Spleen (tissue), 13 donors: ENCODE measurements at places on chromosomes 1 and 21. TPM values are rescaled to one million over a fixed set of nuclear protein-coding genes. Genes with fewer than 3 reads are reported as not detected.

GRCh38 chr1:93628681-93629080 is 53.0 kb downstream of the BCAR3 start:
- DNase-seq: no peak

- no peak for DNase-seq
Measured at GRCh38 chr1:7991504-7992440, 30.3 kb downstream of the PARK7 start.

- DNase-seq: no peak
Measured at GRCh38 chr1:19178734-19179398, 31.2 kb downstream of the UBR4 start.

- DNase-seq: no peak
Measured at GRCh38 chr1:169126335-169126734, 19.8 kb downstream of the ATP1B1 start.

- DNase-seq: no peak
Measured at GRCh38 chr1:73472810-73473209, 725.2 kb downstream of the LRRIQ3 start.

DNA sequence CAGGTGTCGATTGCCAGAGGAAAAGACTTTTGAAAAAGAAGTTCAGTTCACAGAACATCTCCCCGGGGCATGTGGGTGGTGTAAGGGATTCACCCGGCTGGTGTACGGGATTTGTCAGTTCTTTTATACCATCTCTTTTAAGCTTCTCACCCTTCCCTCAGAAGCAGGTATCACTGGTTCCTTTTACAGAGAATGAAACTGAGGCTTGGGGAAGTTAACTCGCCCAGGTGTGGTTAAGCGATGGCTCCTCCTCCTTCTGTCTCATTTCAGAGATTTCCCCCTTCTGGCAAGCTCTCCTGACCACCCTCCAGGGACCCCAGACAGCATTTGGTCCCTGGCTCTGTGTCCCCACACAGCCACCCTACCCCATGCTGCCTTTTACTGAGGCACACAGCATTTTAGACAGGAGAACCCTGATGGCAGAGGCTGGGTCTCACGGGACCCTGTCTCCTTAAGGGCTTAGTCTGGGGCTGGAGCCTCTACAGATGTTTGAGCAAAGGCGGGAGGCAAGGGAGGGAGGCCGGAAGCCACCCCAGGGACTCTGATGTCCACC is 2.8 kb upstream of the ECE1 start:
- no peak for DNase-seq

GRCh38 chr21:16587141-16587581 is 857.4 kb downstream of the USP25 start:
- DNase-seq: no peak

GRCh38 chr1:179177182-179177581 is 52.3 kb downstream of the ABL2 start:
- DNase-seq: no peak

DNA sequence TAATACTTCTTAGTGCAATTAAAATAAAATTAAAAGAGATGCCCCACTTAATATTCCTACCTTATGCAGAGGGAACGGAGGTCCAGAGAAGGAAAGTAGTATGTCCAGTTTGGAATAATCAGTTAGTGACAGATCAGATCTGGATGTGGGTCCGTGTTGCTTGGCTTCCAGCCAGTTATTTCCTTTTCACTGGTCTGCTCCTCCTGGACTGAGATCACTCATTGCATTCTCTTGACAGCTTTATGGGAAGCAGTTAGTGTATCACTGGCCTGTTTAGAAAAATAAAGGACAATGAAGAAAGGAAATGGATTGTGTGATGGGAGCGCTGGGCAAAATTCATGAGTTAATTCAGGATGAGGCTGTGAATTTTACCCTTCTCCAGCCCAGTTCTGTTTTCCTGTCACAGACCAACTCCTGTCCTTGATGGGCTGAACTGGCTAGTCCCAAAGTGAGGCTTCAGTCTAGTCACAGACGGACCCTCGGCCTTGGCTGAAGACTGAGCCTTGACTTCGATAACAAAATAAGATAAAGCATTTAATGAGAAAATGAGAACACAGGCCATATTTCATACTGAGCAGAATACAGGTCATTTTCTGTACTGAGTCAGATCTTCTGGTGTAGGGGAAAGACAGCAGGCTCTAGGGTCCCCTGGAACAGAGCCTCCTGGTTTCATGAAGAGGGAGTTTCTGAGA is 85.2 kb upstream of the TRABD2B start:
- no peak for DNase-seq

The MMP23B gene
- total RNA-seq: 4.1 TPM

The NBPF4 gene
- total RNA-seq: not detected

The CRP gene
- total RNA-seq: not detected

The S100A8 gene
- 1,629 TPM for total RNA-seq

The FAM177B gene
- total RNA-seq: 11.1 TPM

The SPRR2B gene
- not detected for total RNA-seq

The IGSF9 gene
- total RNA-seq: 1.2 TPM

The CASZ1 gene
- 13.7 TPM for total RNA-seq

The TPTE gene
- not detected for total RNA-seq
